ENCODE measurements at places on chromosomes 3 and 15.

- no peak for DNase-seq
These were observed 26.4 kb downstream of the GRIP2 start for GRCh38 chr3:14513566-14514322.

GRCh38 chr3:59258550-59259260, 208.9 kb upstream of the CFAP20DC start:
- DNase-seq = no peak

DNA sequence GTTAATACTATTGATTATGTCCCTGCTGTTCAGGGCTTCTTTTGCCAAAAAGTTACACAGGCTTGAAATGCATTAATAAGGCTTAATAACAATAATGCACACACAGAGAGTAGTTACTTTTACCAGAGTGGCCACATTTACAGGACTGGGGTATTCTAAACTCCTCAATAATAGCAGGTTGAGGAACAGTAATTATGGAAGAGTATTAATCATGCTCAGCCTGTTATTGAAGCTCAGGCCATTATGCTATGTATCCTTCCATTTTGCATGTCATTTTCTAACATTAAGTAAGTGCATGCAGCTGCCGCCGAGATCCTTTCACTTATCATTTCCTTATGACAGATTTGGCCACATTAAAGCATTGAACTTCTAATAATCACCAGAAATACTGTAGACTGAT, 5.7 kb downstream of the ARRDC4 start:
- no peak for DNase-seq

DNA sequence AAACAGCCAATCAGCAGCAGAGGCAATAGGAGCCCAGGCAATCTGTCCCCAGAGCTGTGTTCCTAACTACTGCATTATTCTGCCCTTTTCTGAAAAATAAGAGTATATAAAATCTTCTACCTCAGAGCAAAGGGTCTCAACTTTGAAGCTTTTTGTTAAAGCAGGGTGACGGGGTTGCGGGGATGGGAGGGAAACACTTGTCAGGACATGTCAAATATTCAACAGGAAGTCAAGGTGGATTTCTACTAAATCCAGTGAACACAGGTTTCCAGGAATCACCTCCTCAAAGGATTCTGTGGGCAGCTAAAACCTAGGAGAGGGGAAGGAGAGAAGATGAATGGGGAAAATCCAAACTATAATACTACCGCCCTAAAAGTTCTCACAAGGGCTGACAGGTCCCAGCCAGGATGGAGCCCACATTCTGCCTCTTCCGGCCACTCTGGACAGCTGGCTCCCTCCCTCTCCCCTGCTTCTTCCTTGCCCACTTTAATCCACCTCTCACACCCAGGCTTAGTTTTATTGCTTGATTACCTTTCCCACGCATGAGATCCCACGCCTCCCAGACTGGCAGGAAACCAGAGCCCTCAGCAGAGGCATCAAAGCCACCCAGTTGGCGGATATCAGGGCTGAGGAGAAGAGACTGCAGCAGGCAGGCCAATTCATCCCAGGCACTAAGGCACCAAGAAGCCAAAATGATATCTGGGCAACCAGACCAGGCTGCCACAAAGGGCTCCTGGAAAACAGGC, 77.2 kb downstream of the OSBPL10 start:
- DNase-seq = no peak

DNA sequence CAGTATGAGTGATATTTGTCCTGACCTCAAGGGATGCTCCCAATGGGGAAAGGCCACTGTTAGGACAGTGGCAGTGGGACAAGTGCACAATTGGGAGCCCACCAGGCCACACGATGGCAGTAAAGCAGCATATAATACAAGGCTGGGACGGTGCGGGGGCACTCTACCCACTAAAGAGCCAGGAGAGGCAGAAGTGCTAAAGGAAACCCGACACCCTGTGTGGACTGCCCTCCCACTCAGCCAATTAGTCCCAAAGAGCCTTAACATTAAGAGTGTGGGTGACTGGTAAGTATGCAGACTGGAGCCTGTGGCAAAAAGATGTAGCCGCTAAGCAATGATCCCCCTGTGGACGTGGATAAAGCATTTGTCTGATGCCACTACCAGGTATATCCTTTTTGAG, 8.2 kb upstream of the ZNF589 start:
- peak; percentile 40 for DNase-seq

DNA sequence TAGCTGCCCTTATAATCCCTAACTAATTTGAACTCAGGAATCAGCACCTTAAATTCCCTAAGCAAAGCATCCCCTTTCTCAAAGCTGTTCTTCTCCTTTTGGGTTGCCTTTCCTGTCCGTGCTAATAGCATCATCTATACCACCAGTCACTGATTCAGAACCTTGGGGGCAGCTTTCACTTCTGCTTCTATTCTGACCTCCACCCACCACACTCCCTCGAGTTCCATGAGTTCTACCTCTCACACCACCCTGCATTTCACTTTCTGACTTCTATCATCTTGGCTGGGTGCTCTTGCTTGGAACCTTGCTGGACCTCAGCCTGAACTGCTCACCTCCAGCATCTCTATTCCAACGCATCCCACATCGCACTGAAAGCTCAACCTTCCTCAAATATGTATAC, 55.4 kb upstream of the KCNMB2 start:
- DNase-seq = no peak

DNA sequence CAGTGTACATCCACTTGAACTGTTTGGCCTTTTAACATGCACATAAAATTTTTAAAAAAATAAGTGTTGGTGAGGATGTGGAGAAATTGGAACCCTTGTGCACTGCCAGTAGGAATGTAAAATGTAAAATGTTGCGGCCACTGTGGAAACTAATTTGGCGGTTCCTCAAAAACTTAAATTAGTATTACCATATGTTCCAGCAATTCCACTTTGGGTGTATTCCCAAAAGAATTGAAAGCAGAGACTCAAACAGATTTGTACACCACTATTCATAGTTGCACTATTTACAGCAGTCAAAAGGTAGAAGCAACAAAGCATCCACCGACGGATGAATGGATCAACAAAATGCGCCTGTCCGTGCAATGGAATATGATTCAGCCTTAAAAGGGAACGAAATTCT, 55.2 kb upstream of the SEC61A1 start:
- DNase-seq = no peak

GRCh38 chr3:70488816-70489215, 176.4 kb upstream of the MDFIC2 start:
- DNase-seq = no peak

DNA sequence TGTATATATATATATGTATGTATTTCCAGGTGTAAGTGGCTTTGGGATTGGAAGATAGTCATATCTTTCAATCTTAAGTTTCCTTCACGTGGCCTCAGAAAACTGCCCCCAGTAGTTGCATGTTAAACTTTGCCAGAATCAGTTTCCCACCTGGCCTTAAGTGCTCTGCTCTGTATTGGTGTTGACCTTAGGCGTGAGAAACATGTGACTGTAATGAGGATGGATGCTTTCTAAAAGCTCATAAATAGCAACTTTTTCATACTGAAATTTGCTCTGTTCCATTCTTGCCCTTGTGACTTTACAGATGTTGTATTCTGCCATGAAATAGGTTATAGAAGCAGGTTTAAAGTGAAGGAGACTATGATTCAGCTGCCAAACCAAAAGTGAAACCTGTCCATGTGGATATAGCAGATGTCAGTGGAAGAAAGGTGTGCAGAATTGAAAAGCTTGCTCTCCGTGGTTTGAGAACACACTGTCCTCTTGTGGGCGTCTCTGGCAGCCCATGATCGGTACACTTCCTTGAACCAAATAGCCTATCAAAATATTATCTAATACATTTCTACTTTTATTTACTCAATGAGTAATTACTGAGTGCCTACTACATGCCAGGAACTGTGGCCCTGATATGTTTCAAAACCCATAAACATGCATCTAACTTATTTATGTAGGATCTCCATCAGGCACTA, 15.8 kb downstream of the SCG5 start:
- DNase-seq = no peak

DNA sequence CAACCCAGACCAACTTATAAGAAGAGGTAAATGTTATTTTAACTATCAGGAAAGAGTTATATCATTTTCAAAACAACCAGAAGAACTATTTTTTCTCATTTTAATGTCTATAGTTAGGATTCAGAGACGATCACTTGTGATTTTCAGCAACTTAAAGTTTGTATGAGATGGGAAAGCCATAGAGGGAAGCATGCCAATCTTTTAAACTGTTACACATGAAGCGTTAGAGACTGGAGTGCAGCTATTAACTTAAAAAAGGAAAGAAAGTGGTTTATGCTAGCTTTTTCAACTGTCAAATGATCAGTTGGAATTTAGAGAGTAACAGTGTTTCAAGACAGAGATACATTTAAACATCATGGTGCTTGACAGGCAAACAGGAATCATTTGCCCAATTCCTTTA, 91.7 kb upstream of the LPP start:
- no peak for DNase-seq

All from activated T-cell treated with anti-CD3 and anti-CD28 coated beads for 1 hour (primary cell).